T-cell (primary cell): ENCODE measurements at places on chromosomes 13 and 19. TPM values are rescaled to one million over a fixed set of nuclear protein-coding genes. Genes with fewer than 3 reads are reported as not detected.

- no peak for DNase-seq
These were observed 19.2 kb downstream of the DNM2 start for GRCh38 chr19:10736916-10737551.

DNA sequence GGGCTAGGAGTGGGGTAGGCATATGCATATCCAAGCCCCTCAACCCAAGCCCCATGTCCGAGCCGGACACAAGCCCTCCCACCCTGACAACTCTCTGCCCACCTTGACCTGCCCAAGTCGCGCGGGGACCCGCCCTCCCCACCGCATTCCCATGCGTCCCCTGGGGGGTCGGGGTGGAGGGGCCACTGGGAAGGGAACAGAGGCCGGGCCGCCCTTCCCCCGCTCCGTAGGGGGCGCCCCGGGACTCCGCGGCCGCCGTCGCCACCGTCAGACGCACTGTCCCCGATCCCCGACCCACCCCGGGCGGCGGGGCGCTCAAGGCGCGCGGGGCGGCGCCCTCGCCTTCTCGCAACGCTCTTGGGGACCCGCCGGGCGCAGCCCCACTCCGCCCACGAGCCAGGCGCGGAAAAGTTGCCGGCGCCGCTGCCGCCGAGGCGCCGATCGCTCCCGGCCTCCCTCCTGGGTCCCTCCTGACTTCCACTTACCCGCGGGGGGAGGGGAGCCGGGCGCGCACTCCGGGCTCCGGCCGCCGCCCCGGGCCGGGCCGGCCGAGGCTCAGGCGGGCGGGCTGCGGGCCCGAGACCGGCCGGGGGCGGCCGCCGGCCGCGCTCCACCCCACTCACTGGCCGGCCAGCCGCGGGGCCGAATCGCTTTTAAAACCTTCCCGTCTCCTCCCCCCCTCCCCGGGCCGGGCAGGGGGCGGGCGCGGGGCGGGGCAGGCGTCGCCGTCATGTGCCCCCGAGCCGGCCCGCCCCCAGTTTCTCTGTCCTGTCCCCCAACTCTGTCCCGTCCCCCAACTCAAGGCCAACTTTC, 34.4 kb upstream of the NANOS3 start:
- DNase-seq, result peak; percentile 47

DNA sequence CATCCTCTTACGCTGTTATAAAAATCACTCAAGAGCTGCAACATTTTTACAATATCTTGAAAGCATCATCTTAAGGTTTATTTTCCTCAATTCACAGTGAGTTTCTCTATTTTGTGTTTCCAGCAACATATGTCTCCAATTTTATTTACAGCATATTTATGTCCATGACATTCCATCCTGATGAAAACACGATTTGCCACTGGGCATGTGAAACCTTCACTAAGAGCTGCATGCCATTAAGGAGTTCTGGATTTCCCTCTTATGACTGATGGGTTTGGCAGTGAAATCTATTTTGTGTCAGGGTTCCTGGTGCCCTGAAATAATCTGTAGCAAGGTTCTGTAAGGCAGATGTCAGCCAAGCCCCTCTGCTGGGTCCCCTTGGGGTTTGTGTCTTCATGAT, 527.6 kb upstream of the KLF12 start:
- DNase-seq, result no peak

GRCh38 chr13:114112826-114113322, 19.5 kb downstream of the RASA3 start:
- no peak for DNase-seq

DNA sequence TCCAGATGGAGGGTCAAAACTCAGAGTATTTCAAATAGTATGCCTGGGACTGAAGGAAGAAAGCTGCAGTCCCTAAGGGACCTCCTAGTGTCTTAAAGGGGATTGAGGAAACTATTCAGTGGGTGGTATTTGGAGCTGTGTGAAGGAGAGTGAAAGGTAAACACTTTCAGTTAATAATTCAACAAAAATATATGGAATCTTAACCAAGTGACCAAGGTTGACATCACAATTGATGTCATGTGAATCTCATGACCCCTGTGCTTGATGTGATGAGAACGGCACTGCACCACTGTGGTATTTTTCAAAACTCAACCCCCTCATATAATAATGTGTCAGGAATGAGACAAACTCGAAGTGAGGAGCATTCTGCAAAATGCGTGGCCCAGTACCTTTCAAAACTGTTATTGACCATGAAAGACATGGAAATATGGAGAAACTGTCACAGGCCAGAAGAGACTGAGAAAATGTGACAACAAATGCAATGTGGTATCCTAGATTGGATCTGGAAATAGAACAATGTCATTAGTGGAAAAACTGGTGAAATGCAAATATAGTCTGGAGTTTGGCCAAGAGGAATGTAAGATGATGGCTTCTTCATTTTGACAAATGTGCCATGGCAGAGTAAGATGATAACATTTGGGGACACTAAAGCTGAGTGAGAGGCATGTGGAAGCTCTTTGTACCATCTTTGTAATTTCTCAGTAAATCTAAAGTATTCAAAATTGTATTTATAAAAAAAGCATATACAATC, 553.9 kb downstream of the RFC3 start:
- no peak for DNase-seq

GRCh38 chr13:45733361-45733760, 31.2 kb downstream of the CBY2 start:
- DNase-seq, result no peak

DNA sequence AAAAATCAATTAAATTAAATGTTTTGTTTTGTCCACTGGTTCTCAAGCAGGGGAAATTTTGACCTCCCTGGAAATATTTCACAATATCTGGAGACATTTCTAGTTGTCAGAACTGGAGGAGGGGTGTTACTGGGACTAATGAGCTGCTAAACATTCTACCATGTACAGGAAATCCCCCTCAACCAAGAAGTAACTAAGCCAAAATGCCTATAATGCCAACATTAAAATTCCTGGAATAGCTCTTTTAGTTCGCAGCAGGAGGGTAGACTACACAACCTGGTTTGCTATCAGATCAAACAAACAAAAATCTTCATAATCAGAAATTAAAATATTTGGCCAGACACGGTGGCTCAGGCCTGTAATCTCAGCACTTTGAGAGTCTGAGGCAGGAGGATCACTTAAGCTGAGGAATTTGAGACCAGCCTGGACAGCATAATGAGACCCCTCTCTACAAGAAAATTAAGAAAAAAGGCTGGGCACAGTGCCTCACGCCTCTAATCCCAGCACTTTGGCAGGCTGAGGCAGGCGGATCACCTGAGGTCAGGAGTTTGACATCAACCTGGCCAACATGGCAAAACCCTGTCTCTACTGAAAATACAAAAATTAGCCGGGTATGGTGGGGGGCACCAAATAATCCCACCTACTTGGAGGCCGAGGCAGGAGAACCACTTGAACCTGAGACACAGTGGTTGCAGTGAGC, 13.7 kb upstream of the SMARCA4 start:
- no peak for DNase-seq

GRCh38 chr13:45508776-45509175, 44.0 kb downstream of the COG3 start:
- DNase-seq, result no peak

DNA sequence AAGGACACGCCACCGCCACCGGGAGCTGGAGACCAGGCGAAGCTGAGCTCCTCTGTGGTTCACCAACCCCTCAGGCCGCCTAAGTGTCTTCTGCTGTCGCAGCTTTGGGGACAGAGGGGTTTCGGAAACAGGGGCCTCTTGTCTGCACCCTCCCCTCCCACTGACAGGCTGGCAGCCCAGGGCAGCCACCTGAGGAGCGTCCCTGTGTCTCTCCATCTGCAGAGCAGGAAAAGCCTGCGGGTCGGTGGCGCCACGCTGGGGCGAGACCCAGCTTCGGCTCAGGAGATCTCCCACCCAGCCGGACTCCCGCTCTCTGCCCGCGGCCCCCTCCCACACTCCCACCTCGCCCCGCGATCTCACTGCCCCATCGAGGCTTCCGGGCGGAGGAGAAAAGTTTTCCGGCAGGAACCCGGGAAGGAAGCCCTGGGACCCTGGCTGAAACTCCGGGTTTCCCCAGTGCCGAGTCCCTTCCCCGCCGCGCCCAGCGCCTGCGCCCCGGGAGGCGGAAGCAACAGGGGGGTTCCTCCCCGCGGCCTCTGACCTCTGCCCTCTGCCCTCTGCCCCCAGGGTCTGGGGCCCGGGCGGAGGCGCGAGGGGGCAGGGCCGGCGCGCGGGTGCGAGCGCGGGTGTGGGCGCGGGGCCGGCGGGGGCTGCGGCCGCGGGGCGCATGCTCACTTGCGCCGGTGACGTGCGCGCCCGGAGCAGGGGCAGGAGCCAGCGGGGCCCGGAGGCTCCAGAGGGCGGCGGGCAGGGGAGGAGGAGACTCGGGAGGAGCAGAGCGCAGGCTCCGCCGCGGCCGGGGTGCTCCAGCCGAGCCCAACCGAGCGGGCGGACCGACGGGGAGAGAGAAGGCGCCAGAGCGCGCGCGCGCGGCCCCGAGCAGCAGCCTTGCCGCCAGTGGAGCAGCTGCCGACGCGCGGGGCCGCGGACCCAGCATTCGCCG, at the start of gene ATP11A:
Gene ATP11A, plus strand, starts transcription at position 736 of the 943 bp plus-strand sequence. CDS start 379 bp downstream, outside the sequence.
- peak; percentile 63 for DNase-seq

DNA sequence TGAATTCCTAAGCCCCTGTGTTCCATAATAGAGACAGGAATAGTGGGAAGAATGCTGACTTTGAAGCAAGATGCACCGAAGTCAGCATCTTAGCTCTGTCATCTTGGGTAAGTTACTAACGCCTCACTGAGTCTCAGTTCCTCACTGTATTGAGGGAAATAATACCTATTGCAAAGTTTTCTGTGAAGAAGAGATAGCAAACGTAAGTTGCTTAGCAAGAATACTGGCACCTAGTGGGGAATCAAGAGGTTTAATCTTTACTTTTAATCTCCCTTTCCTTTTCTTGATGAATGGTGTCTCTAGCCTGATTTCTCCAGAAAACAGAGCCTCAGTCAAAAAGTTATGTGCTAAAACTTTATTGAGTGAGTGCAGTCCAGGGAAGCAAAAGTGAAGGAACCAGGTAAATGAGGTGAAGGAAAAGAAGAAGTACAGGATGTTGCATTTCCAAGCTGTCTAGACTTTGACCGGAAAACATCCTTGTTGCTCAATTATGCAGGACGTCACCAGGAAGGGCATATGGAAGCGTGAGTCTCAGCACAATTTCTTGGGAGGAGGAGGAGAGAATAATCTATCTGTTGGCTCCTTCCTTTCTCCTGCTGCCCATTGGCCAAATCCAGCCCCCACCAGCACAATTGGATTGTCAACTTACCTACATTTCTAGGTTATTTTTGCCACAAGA, 210.0 kb downstream of the B3GLCT start:
- no peak for DNase-seq

- no peak for DNase-seq
These were observed 27.2 kb upstream of the WDR18 start for GRCh38 chr19:956766-957440.

DNA sequence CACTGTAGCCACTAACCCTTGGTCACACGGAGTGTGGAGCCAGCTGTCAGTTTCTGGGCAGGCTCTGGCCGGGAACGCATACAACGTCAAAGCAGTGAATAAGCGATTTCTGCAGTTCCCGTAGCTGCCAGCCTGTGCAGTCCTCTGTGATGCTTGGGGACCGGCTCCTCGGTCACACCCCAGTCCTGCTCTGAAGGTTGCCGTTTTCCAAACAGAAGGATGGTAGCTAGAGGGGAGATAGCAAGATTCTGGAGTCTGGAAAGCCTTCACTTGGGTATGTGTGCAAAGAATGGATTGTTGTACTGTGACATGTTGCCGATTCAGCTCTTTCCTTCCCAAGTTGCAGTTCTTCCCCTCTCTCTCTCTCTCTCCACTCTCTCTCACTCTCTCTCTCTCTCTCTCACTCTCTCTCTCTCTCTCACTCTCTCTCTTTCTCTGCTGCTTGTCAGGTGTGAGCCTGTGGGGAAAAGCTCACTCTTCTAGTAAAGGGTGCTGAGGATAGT, 38.7 kb upstream of the C1QTNF9 start:
- peak; percentile 51 for DNase-seq

DNA sequence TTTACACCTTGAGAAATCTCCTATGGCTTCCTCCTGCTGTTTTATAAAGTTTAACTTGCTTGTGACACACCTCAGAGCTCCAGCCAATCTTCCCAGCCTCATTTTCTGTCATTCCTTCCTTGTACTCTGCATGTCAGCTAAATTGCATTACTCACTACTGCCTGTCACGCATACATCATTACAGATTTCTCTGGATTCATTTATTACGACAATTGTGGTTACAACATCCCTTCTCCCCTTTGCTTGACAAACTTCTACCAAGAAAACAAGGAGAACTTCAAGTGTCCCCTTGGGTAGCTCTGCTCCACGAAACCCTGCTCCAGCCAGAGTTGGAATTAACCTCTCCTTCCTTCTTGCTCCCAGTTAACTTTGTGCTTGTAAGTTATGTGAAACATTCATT, 22.0 kb upstream of the GPR18 start:
- no peak for DNase-seq

DNA sequence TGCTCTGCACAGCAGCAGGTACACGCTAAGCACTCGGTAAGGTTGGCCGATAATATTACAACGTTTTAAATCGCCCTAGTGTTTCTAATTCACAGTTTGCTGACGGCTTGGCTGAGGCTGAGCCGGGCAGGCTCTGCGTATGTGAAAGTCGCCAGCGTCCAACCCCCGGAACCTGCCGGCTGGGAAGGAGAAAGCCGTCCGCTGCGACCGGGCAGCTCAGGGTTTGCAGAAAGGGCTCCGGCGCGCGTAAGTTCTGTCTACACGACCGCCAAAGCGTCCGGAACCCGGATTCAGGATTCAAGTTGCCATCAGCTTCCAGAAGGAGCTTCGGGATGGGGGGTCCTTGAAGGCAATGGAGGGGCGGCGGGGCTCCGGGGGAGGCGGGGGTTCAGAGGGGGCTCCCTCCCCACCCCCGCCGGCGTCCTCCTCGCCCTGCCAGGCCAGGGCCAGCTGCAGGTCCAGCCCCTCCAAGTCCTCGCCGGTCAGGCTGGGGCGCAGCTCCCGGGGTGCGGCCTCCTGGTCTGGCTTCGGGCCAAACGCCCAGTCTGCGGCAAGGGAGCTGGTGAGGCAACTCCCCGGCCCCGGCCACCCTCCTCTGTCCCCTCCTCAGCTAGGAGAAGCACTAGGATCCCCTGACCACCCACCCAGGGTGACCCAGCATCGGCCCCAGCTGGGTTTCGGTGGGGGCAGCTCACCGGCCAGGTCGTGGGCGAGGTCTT, 575 bp downstream of the SMIM44 start:
- no peak for DNase-seq

- DNase-seq, result no peak
These were observed 18.1 kb downstream of the N4BP2L1 start for GRCh38 chr13:32409561-32410421.

GRCh38 chr19:39498798-39499642, at the start of gene DLL3:
Gene DLL3 (plus strand): TSS chr19:39498947. CDS start chr19:39498975, 28 bp downstream.
- no peak for DNase-seq

GRCh38 chr19:8511573-8512101, 2.3 kb downstream of the ZNF414 start:
- no peak for DNase-seq

GRCh38 chr13:113364901-113365582, 1.1 kb upstream of the GRTP1 start:
- DNase-seq, result no peak

Gene ZNF83
- 70.6 TPM for total RNA-seq

Gene CCDC70
- total RNA-seq, result not detected

Gene APOC4
- not detected for total RNA-seq

Gene SGTA
- 37.9 TPM for total RNA-seq

Gene TEX101
- not detected for total RNA-seq

Gene MRI1
- 39.3 TPM for total RNA-seq

Gene MEF2B
- 4.2 TPM for total RNA-seq

Gene ODAD3
- total RNA-seq, result not detected

Gene THSD8
- total RNA-seq, result 0.63 TPM

Gene CDX2
- not detected for total RNA-seq

Gene NKPD1
- total RNA-seq, result 1.2 TPM

Gene GARIN5B
- total RNA-seq, result not detected

Gene LRRC4B
- not detected for total RNA-seq

Gene ZNF100
- 21.1 TPM for total RNA-seq

Gene FGF14
- total RNA-seq, result 0.03 TPM

Gene RNF113B
- not detected for total RNA-seq
